ENCODE measurements at places on chromosomes 6 and 20. TPM values are rescaled to one million over a fixed set of nuclear protein-coding genes. Genes with fewer than 3 reads are reported as not detected.

The LHFPL5 gene
- total RNA-seq: not detected

The MAS1 gene
- total RNA-seq: not detected

The FGD2 gene
- 19.1 TPM for total RNA-seq

The OXT gene
- not detected for total RNA-seq

The TRIM40 gene
- total RNA-seq: 11.6 TPM

The MSH5 gene
- total RNA-seq: 63.2 TPM

The CFAP206 gene
- total RNA-seq: not detected

The GRM1 gene
- total RNA-seq: not detected

The AVP gene
- total RNA-seq: not detected
